Smooth muscle cell of the pulmonary artery (primary cell): ENCODE measurements at places on chromosomes 16 and 17. TPM values are rescaled to one million over a fixed set of nuclear protein-coding genes. Genes with fewer than 3 reads are reported as not detected.

CTU2 gene
- total RNA-seq, result 11.5 and 17.8 TPM in 2 replicates

DRC3 gene
- 1.2 and 1.8 TPM in 2 replicates for total RNA-seq

MYO15A gene
- total RNA-seq, result 1.4 and 1.9 TPM in 2 replicates

ACSM3 gene
- 0.65 and 0.69 TPM in 2 replicates for total RNA-seq
